ENCODE measurements at places on chromosomes 5 and 9.

DNA sequence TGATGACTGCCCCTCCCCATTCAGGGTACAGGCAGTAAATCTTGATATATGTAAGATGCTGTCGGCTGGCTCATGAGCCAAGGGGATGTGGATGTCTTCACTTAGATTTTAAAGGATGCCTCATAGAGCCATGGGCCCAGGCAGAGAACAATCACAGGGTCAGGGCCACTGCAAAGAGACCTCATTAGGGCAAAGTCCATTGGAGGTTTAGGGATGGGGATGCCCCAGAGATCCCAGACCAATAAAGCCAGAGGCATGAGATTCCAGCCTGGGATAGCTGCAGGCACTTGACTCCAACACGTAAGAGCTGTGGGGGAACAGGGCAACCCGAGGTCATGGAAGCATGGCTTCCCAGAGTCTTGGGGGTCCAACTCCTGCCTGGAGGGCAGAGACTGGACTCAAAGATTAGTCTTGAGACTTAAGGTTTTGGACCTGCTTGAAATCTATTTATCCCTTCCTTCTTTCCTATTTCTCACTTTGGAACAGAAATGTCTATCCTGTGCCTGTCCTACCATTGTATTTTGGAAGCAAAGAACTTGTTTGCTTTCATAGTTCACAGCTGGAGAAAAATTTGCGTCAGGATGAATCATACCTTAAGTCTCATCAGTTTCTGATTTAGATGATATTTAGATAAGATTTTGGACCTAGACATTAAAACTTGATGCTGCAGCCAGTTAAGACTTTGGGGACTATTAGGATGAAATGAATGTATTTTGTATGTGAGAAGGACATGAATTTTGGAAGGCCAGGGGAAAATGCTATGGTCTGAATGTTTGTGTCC lies 101.3 kb upstream of the ADRA1B start:
- DNase-seq, result no peak
- H3K27ac ChIP-seq, result no peak overlapping the region
- no peak overlapping the region for H3K4me3 ChIP-seq
- peaks cover 2% of the 10 kb centered on the region for H3K27me3 ChIP-seq
- H3K4me1 ChIP-seq, result peaks cover 3% of the 10 kb centered on the region

DNA sequence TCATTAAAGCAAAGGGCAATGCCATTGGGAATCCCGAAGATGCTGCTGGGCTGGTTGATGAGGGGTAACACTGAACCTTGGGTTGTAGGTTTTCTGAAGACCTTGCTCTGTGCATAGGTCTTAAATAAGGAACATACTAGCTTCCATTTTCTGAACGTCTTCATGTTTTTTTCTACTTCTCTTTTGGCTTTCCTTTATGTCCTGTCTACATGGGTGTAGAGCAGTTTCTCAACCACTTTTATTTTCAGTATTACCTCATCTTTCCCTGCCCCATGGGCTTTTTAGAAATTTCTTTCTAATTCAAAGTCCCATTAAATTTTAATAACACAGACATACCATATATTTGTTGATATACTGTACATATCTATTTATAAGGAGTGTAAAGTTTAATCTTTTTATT lies at the start of gene IFNA14:
IFNA14 (minus strand) TSS at position 95 of the 400 bp plus-strand sequence; CDS start at position 25, 70 bp downstream.
- H3K4me3 ChIP-seq, result no peak within 1 kb of the TSS
- H3K27ac ChIP-seq, result no peak within 1 kb of the TSS
- no peaks in the 10 kb centered on the region for H3K36me3 ChIP-seq
- peaks cover 8% of the 10 kb centered on the region for H3K4me1 ChIP-seq
- DNase-seq, result no peak

DNA sequence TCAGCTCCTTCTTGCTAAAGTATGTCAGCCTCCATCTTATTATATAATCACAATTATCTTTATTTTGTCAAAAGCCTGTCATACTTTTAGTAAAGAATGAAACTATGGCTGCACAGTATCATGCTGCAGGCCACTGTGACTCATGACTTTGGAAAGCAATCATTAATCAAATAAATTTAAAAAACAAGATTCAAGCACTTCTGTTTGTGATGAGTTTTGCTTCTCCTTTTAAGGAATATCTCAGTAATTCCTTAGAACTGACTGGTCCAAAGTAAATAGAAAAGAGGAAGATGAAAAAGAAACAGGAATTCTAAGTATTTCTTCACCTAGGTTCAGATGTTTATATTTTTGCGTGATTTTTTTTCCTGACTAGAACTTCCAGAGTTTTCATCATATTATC lies 83.1 kb downstream of the EDIL3 start:
- no peak for DNase-seq
- no peaks in the 10 kb centered on the region for H3K36me3 ChIP-seq
- H3K27ac ChIP-seq, result no peak overlapping the region
- no peaks in the 10 kb centered on the region for H3K27me3 ChIP-seq
- no peak overlapping the region for H3K4me3 ChIP-seq

DNA sequence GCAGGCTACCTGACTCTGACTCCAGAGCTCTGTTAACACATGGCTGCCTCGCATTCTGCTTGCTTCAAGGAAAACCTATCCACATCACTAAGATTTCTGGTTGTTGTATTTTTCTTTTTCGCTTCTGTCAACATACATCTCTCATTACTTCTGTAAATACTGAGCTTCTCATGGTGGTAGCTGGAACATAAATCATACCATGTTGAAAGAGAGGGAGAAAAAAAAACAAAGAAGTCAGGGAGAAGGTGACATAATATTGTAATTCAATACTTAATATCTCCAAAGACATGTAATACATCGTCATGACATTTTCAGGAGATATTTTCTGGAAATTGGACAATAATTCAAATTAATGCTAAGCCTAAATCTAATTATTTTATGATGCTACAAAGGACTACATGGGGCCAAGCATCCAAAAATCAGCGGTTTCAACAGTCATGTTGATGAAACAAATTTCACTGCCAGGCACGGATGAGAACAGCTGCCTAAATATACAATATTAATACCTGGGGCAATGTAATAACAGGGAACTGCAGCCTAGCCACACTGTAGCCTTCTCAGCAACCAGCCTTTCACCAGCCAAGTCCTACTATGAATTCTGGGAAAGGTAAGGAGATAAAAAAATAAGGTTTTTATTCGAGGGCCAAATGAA lies 332.0 kb downstream of the TRIM32 start:
- no peak overlapping the region for H3K4me3 ChIP-seq
- no peaks in the 10 kb centered on the region for H3K4me1 ChIP-seq
- no peak overlapping the region for H3K27ac ChIP-seq
- peaks cover 5% of the 10 kb centered on the region for H3K27me3 ChIP-seq

DNA sequence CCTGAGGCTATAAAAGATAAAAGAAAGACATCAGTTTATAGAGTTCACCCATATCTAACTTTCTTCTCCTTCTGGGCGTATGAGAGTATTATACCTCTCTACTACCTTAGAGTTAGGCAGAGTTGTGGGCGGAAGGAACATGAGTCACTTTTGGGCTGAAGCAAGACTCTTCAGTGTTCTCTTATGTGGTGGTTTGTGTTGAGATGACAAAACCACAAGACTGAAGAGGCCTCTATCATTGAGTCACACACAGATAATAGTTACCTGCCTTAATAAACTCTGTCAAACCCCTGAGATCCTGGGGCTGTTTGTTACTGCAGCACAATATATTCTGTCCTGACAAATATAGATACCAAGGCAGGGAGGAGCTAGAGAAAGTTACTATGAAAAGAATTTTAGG lies 184.2 kb downstream of the EFNA5 start:
- H3K36me3 ChIP-seq, result no peaks in the 10 kb centered on the region
- H3K27ac ChIP-seq, result no peak overlapping the region
- no peak overlapping the region for H3K4me3 ChIP-seq
- peaks cover 15% of the 10 kb centered on the region for H3K4me1 ChIP-seq

DNA sequence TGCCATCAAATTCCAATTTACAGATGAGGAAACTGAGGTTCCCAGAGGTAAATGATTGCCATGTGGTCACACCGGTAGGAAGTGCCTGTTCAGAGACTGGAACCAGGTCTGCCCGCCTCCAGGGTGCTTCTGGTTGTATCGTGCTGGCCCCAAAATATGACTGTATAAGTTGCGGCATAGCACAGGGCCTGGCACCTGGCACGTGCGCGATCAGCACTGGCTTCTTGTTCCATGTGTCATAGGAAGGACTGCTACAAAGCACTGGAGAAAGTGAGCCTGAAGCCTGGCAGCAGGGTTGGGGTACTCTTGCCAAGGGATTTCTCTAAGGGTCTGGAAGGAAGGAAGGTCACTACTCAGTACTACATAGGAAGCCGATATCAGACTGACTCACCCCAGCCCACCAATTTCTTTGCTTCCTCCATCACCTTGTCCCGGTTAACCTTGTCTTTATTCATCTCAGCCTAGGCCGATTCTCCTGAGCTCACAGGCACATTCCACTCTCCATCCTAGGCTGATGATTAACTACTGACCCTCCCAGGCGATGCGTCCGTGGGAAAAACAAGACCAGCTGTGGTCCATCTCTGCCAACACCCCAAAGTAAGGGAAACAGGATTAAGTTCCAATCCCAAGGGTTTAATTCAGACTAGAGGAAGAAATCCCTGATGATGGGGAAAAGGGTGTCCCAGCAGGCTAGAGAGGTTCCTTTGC lies 1.8 kb downstream of the HRH2 start:
- peaks cover 76% of the 10 kb centered on the region for H3K4me1 ChIP-seq
- H3K36me3 ChIP-seq, result peaks cover 12% of the 10 kb centered on the region
- DNase-seq, result no peak
- no peak overlapping the region for H3K4me3 ChIP-seq

- H3K4me3 ChIP-seq, result no peak overlapping the region
- H3K27ac ChIP-seq, result no peak overlapping the region
- H3K27me3 ChIP-seq, result no peaks in the 10 kb centered on the region
- no peak for DNase-seq
- H3K4me1 ChIP-seq, result peaks cover 16% of the 10 kb centered on the region
- no peaks in the 10 kb centered on the region for H3K36me3 ChIP-seq
Measured at GRCh38 chr9:4784403-4784802, 8.3 kb upstream of the RCL1 start.

DNA sequence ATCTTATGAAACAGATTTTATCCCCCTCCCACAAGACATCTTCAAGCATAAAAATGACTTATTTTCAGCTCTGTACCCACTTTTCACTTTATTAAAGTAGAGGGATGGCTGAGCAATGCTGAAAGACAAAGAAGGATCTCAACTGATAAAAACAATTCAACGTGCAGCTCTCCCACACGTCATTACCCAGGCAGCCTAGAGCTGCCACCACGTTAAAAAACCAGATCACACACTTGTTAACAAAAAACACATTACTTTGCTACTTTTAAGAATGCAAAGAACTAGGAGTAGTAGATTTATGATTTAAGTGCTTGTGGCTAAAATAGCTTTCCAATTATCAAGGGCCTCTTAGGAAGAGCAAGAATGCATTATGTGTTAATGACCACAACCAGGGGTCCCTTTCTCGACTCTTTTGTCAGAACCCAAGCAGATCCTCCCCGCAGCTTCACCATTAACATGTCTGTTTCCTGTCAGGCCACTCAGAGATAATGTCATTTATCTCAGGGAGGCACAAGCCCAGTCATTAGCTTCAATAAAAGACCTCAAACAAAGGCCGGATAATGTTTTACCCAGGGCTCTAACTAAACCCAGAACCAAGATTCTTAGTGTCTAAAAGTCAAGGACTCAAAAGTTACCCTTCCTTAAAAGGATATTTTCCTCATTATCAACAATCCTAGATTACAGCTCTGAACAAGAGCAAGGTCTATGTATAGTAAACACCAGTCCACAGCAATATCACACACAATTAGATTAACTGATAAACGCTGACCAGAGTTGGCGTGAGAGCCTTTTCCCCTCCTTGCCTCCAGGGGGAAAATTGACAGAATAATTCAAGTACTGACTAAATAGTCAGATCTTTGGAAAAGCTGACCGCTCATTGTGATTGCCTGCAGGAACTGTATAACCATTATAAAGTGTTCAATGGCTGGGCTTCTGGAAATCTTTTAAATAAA lies 7.5 kb downstream of the ZNF608 start:
- H3K4me1 ChIP-seq, result no peaks in the 10 kb centered on the region
- H3K27me3 ChIP-seq, result peaks cover 34% of the 10 kb centered on the region
- DNase-seq, result no peak
- no peaks in the 10 kb centered on the region for H3K36me3 ChIP-seq

- no peaks in the 10 kb centered on the region for H3K4me1 ChIP-seq
- H3K27ac ChIP-seq, result no peak overlapping the region
- H3K4me3 ChIP-seq, result no peak overlapping the region
- no peak for DNase-seq
- H3K27me3 ChIP-seq, result no peaks in the 10 kb centered on the region
Measured at GRCh38 chr9:71624728-71625127, 143.6 kb downstream of the CEMIP2 start.

DNA sequence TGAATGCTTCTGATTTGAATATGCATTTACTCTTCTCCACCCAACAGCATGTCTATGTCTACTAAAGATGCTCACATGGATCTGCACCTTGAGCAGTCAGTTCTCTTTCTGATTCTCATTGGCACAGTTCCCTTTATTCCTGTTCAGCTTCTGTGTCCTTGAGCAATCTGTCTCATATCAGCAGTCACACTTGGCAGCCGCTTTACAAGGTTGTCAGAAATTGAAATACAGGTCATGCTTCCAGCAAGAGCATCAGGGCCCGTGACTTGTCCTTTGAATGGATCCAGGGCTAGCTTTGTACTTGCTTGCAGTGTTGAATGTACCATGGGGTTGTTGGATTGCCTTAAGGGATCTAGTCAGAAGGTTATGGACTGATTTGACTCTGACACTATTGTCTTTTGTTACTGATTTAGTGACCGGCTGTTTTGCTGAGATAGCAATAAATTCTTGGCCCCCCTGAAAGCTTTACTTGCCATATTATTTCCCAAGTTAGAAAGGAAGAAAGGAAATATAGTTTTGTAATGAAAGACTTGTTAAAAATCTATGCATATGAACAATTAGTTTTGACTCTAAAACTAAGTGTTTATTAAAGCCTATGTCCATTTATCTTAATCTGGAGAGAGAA lies 273.4 kb upstream of the ISL1 start:
- no peaks in the 10 kb centered on the region for H3K36me3 ChIP-seq
- DNase-seq, result no peak
- H3K27me3 ChIP-seq, result no peaks in the 10 kb centered on the region
- H3K27ac ChIP-seq, result no peak overlapping the region

- H3K4me3 ChIP-seq, result no peak overlapping the region
- H3K36me3 ChIP-seq, result no peaks in the 10 kb centered on the region
- H3K27me3 ChIP-seq, result no peaks in the 10 kb centered on the region
Measured at GRCh38 chr9:101592788-101593187, 2.0 kb downstream of the PPP3R2 start.
